ENCODE measurements at places on chromosomes 3 and 15.

GRCh38 chr3:15787941-15788340 lies 9.8 kb downstream of the ANKRD28 start:
- no peak for DNase-seq

- DNase-seq, result no peak
These were observed 62.4 kb downstream of the CEMIP start for GRCh38 chr15:80841541-80841940.

DNA sequence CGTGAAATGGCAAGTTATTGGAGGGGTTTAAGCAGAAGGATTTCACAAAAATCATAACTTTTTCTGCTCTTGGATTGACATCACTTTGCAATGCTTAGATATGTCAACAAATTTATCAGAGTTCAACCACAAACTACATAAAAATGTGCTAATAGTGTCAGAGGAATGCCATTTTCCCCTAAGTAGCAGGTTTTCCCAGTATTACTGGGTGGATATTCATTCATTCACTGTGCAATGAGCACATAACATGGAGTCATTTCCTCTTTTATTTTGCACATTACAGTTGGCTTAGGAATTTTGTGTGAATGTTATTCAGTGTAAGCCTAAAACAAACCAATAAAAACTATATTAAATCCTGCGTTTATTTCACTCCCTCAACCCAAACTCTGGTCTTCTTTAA lies 537.3 kb upstream of the MCTP2 start:
- no peak for DNase-seq

DNA sequence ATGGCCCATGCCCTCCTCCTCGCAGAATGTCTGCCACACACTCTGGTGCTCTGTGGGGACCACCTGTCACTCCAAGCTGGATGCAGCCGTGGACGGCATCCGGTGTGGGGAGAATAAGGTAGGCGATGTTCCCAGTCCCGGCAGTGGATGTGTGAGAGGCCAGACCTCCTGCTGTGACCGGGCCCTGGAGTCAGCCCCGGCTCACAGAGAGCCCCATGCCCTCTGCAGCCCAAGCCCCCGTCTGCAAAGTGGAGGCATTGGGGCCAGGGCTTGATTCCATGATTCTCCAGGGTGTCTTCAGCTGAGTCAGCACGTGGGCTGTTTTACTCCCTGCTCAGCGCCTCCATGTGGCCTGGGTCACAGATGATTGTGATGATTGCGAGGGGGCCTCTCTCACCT lies 32.2 kb downstream of the GOLGA6L10 start:
- no peak for DNase-seq

Measured in hippocampal formation (tissue), 2 donors.